ENCODE measurements at places on chromosomes 13 and 19. TPM values are rescaled to one million over a fixed set of nuclear protein-coding genes. Genes with fewer than 3 reads are reported as not detected.

LGALS13 gene
- not detected for total RNA-seq

NPAS1 gene
- 5.6 TPM for total RNA-seq

IL11 gene
- 4.8 TPM for total RNA-seq

TNPO2 gene
- total RNA-seq, result 27.0 TPM

LIG4 gene
- total RNA-seq, result 10.4 TPM

CADM4 gene
- total RNA-seq, result 4.2 TPM

DNAAF3 gene
- total RNA-seq, result 0.77 TPM

NLRP5 gene
- total RNA-seq, result not detected

SLC15A1 gene
- not detected for total RNA-seq

FTL gene
- total RNA-seq, result 5,527 TPM

NLRP7 gene
- not detected for total RNA-seq

LSM4 gene
- total RNA-seq, result 206 TPM

C2CD4C gene
- under 0.01 TPM for total RNA-seq

PRODH2 gene
- total RNA-seq, result not detected

SPTBN4 gene
- 0.77 TPM for total RNA-seq

ZNF98 gene
- total RNA-seq, result not detected

ZC3H4 gene
- total RNA-seq, result 23.0 TPM

CEACAM20 gene
- total RNA-seq, result not detected

CTXN1 gene
- total RNA-seq, result 1.4 TPM

LGALS14 gene
- total RNA-seq, result not detected

PLIN5 gene
- not detected for total RNA-seq
